ENCODE measurements at places on chromosomes 13 and 19.

DNA sequence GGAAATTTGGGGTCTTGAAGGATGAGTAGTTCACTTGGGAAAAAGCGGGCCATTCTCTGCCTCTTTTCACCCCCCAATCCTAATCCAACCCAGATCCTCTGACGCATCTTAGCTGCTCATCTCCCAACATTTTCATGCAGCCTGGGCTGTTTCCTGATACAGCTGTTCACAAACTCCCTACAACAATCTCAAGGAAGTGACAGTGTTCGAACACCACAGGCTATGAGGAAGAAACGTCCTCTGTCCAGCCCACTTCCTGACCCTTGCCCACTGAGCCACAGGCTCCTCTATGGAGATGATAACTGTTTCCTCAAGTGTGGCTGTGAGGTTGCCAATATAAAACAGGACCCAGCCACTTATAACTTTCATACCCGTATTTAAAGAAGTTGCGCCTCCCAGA lies 16.2 kb downstream of the LMTK3 start:
- DNase-seq, result no peak

- DNase-seq, result no peak
Observed at GRCh38 chr19:38640368-38640767, 7.1 kb upstream of the ACTN4 start.

GRCh38 chr13:32408296-32409000 lies 19.5 kb downstream of the N4BP2L1 start:
- DNase-seq, result no peak

DNA sequence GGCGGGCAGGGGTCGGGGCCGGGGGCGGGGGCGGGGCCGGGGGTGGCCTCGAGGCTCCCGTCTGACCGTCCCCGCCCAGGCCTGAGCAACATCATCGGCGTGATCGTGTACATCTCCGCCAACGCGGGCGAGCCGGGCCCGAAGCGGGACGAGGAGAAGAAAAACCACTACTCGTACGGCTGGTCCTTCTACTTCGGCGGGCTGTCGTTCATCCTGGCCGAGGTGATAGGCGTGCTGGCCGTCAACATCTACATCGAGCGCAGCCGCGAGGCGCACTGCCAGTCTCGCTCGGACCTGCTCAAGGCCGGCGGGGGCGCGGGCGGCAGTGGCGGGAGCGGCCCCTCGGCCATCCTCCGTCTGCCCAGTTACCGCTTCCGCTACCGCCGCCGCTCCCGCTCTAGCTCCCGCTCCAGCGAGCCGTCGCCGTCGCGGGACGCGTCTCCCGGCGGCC lies 9.4 kb upstream of the CACNG6 start:
- no peak for DNase-seq

GRCh38 chr19:49746206-49746958 lies 16.7 kb downstream of the TSKS start:
- DNase-seq, result no peak

DNA sequence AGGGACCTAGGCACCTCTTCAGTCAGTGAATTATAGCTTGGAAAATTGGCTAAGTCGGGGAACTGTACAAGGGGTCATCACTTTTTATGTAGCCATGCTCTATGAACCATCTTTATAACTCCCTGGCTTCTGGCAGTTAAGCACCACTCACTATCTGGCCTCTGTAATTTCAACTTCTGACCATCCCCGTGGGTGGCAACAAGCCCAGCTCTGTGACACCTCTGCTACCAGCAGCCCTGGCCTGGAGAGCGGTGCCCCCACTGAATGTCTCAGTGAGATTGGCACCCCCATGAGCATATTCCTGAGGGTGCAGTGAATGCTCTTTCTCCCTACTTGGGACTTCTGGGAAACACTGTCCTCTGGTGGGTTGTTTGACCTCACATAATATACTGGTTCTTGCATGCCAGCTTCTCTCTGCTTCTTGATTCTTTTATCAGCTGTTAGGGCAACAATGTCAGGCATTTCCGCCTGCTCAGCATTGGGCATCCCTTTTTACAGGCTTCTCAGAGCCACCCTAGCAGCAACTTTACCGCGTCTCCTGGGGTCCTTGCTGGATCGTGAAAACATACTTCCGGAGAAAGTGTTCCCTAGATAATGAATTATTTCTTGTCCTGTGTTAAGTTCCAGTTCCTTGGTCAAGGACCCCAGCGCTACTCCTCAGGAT lies 10.4 kb downstream of the KL start:
- DNase-seq, result no peak

DNA sequence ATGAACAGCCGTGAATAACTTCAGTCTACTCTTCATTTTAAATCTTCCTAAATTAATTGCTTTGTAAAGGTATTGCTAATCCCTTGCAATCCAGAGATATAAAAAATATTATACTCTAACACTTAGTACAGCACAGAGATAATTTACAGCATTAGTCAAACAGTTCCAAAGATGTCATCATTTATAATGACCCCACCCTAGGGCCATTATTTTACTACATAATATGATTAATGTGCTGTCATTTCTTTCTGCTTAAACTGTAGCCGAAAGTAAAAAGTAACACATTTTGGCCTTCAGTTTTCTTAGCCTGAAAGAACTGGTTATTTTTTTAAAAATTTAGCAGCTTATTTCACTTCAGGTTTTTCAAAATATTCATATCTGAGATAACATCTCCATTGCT lies 256.3 kb upstream of the RFC3 start:
- no peak for DNase-seq

GRCh38 chr13:33352526-33352925 lies 67.0 kb upstream of the STARD13 start:
- DNase-seq, result no peak

- DNase-seq, result no peak
Observed at GRCh38 chr13:80584306-80584705, 243.4 kb upstream of the SPRY2 start.

GRCh38 chr19:30873691-30874090 lies 475.5 kb downstream of the TSHZ3 start:
- DNase-seq, result no peak

DNA sequence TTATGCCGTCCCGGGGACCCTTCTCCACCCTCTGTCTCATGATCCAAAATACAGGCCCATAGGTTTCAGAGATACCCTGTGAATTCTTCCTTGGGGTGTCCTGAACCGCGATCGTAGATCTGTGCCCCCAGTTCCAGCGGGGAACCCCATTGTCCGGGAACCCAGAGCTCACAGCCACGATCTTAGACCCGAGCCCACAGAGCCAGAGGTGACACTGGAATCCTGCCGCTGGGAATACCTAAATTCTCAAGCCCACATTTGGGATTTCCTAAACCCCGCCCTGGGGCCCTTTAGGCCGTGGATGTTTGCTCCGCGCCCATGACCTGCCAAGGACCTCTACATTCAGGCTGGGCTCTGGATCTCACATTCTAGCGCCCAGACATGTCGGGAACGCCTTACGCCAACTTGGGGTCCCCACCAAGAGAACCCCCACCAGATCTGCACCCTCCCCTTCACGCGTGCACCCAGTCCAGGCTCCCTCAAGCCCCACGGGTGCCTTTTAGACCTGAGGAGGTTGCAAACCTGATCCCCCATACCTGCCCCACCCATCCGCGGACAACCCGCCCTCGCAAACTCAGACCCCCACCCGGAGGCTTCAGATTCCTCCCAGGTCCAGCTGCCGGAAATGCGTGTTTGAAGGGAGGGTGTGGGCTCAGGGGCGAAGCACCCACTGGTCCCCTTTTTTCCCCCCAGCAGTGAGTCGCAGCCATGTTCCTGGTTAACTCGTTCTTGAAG lies 605 bp downstream of the CAPNS1 start:
- no peak for DNase-seq

- DNase-seq, result no peak
Observed at GRCh38 chr13:41608839-41609177, 151.5 kb downstream of the RGCC start.

GRCh38 chr13:106213028-106213757 lies 322.3 kb downstream of the EFNB2 start:
- no peak for DNase-seq

DNA sequence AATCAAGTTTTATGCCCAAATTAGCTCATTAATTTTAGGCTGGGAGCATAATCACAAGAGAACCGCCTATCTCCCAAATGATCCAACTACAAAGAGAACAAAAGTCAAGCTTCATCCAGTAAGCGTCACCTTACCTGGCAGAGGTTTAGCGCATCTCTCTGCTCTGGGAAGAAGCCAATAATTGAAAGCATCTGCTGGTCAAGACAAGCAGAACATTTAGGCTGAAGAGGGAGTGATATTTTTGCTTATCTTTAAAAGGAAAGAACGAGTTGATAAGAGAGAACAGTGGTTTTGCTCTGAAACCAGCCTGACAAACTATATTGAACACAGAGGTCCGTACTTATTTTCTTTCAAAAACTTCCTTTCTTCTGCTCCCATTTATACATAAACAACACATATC lies 242.1 kb downstream of the ENOX1 start:
- no peak for DNase-seq

DNA sequence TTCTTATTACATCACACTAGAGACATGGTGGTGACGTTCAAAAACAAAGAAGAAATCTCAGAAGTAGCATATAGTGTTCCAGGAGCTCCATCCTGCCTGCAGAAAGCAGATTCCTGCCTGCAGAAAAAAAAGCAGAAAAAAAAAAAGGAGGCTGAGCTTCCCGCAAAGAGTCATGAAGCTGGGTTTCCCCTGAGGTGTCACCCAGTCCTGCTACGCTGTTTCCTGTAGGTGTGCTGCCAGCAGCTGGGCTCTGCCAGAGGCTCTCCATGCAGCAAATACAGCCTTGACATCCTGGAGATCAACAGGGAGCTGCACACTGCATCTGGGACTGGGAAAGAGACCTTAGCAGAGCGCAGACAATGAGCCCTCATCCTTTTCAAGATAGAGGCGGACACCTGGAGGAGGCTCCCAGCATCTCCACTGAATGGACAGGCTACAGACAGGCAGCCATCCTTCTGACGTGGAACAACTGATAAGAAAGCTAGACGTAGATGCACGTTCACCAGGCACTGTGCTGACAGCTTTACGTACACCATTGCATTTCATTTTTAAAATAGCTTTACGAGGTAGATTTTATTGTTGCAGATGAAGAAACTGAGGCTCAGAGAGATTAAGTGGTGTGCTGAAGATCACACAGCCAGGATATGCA lies 350.9 kb downstream of the FOXO1 start:
- DNase-seq, result no peak

DNA sequence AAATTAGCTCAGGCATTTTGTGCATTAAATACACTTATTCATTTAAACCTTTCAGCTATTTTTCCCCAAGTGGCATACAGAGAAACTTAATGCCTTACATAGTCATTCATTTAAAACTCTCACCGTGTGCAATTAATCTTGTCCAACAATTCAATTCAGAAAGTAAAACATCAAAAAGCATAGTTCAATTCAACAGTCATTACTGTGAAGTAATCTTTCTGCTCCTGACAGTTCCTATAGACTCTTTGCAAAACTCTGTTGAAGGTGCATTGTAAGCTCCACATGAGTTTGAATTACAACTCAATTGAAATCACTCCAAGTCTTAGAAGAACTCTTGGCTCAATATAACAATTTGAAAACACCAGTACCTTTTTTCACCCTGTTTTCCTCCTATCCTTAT lies 228.3 kb downstream of the DACH1 start:
- no peak for DNase-seq

DNA sequence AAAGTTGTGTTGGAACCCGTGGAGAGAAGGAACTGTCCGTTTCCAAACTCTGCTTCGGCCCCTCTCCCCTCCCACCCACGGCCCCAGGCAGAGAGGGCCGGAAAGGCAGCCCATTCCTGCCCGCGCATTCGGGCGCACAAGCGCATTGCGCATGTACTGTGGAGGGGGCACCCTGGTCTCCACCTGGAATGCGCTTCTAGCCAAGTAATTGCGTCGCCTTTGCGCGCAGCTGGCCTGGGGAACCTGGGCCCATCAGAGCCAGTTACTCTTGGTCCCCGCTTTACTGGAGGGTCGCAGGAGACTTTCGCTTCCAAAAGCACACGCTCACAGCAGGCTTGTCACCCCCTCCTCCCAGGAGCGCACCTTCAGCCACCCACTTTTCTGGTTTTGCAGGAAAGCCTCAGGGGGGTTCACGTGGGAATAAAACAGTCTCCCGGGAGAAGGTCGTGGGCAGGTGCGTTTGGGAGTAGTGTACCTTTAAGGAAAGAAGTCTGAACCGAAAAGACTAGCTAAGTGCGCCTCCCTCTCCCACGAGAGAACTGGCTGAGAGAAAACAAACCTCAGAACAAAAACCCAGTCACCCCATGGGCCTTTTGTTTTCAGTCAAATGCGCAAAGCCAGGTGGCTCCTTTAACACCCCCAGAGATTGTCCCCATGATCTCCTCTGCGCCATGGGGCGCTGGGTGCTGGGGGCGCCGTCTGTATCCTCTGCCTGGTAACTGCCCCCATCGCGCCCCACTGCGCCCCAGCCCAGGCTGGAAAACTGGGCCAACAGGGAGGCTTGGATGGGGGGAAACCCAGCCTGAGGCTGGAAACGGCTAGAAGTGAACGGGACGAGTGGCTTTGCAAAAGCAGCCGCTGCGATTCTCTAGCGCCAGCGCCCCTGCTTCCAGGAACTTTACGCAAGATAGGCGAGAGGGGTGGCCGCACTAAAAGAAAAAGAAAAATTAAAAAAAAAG lies 28.5 kb downstream of the GSX1 start:
- DNase-seq, result no peak
